ENCODE measurements at places on chromosomes 16 and 17.

- no peak for DNase-seq
Measured at GRCh38 chr16:47528431-47528830, 67.3 kb downstream of the PHKB start.

DNA sequence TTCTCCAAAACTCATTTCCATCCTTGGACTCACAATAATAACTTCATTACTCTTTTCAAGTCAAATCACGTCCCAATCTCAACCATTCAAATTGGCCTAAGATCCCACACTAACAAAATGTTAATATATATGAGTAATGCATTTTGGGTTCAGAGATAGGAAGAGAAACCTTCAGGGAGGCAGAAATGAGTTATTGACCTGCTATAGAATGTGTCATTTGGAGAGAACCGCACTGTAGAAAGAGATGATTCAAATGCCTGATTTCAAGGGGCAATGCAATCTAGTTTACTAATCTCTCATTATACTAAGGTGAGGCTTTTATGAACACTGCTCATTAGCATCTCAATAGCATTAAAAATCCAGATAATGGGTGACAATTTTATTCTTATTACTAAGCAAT lies 1595.0 kb upstream of the GOT2 start:
- DNase-seq, result no peak

DNA sequence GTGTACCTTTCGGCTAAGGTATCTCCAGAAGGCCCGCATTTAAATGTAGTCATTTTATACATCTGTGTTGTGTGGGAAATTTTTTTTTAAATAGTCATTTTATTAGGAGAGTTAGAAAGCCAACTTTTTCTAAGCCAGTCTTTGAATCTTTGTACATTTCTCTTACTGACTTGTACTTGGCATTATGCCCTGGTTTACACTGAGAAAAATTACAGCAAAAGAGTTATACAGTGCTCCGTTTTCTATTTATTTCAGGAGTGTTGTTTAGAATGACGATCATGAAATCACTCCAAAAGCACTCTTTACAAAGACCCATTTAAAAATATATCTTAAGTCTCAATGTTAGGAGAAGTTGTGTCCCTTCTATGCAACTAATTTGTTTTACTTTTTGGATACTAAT lies 91.8 kb downstream of the CYB561 start:
- DNase-seq, result no peak

DNA sequence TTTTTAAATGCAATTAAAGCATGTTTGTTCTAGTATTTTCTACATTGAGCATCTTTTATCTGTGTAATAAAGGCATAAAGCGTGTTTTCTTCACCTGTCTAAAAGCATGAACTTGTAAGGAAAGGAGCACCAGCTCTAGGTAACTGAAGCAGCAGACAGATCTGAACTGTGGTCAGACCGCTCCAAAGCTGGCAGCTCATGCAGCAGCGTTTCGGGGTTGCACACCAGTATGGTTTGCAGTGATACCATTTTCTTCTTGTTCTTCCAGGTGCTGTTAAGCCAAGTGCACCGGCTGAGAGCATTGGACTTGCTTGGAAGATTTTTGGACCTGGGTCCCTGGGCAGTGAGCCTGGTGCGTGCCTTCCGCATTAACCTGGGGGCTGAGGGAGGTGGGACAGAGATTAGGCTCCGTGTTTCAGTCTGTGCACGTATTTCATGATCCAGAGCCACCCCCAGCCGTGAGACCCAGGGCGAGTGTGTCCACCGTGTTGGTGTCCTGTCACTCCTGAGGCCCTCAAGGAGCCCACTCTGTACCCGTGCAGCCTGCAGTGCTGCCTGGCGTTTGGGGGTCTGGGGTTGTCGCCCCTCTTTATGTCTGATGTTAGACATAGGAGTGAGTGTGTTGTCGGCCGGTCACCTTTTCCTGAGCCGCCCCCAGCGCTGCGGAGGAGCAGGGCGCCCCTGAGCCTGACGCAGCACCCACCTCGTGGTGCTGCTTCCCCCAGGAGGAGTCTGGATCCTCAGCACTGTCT lies 136.3 kb upstream of the CHMP6 start:
- DNase-seq, result no peak

GRCh38 chr16:11797957-11798299 lies 870 bp upstream of the ZC3H7A start:
- peak; percentile 48 for DNase-seq

- peak; percentile 45 for DNase-seq
Measured at GRCh38 chr16:456891-457483, 31.5 kb downstream of the RAB11FIP3 start.

- peak; percentile 88 for DNase-seq
Measured at GRCh38 chr16:69057400-69058378, 47.8 kb upstream of the HAS3 start.

DNA sequence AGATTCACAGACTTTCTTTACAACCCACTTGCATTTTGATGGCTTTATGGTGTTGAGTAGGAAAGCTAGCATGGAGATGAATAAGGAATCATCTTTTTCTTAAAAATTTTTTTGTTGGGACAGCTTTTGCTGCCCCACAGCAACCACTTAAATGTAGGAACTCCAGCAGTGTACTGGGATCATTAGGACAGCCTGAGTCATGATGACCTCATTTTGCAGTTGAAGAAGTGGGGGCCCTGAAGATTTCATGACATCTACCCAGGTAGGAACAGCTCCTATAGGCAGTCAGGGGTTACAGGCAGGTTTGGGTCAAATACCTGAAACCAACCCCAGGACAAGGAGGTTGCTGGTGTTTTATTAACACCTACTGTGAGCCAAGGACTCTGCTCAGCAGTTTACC lies 2.1 kb downstream of the METTL22 start:
- no peak for DNase-seq

- DNase-seq, result no peak
Measured at GRCh38 chr16:54121539-54122295, 164.9 kb downstream of the IRX3 start.

DNA sequence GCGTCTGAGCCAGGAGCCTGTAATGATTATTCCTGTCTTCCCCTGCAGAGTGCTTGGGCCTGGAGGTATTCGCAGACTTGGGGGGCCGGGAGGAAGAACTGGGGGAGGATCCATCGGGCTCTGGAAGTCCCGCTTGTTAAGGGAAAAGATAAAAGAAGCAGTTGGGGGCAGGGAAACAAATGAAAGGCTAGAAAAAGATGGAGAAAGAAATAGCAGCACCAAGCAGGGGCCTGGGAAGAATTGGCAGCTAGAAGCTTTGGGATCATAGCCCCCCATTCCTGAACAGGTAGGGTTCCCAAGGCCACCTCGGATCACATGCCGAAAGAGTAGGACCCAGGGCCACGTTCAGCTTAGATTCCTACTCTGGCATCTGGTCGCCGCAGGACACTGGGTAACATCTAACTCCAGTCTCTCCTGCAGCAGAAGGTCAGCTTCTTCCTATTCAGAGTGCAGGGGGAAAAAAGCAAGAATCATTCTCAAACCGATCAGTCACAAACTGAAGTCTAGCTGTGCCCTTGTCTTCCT lies 23.6 kb downstream of the ADAM11 start:
- no peak for DNase-seq

GRCh38 chr16:5584109-5584508 lies 486.5 kb upstream of the EEF2KMT start:
- DNase-seq, result no peak

DNA sequence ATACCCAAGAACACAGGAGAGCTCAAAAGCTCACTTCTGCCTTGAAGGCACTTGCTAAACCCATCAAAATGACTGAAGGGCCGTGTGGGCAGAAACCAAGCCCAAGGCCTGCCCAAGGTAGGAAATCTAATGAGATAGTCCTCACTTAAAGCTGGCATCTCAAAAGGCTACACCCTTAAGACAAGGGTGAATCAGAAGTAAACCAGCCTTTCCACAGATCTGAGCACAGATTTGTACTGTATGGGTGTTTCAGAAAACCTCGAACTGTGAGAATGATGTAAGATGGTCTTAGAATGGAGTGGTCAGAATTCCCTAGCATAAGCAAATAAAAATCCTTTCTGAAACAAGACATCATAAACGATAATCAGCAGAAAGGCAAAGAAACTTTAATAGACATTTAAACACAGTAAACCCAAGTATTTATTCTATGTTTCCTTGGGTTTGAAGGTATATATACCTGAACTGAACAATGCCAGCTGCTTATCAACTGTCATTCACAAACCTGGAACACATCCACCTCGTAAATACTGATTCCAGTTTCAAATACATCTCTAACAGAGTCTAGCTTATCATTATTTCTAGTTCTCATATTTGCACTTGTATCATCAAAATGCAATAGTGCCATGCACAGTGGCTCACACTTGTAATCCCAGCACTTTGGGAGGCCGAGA lies 37.8 kb downstream of the GLG1 start:
- DNase-seq, result no peak

DNA sequence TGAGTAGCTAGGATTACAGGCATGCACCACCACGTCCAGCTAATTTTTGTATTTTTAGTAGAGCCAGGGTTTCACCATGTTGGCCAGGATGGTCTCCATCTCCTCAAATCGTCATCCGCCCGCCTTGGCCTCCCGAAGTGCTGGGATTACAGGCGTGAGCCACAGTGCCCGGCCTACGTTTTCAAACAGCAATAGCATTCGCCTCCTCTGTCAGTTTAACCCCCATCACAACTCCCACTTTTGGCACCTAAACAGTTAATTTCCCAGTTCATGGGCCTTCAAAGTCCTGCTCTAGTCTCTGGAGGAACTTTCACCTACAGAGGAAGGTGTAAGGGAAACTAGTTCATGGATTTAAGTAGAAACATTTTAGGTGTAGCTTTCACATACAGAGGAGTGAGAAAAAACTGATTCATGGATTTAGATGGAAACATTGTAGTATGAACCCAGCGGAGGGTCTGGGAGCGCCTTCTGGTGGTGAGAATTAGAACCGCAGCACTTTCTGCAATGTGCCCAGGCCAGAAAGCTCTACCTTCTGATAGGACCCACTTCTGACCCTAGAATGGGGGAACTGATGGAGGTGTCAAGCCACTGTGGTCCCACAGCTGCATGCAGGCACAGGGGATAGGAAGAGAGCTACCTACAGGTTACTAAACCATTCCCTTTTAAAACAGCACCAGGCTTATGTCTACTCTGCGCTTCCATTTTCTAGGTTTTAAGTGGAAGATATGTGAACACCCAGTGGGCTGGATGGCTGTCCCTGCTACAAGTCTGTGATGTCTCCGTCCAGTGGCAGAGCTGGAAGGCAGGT lies 12.0 kb upstream of the MEOX1 start:
- peak; percentile 63 for DNase-seq

GRCh38 chr16:56534847-56535383 lies 15.1 kb upstream of the BBS2 start:
- DNase-seq, result no peak

- no peak for DNase-seq
Measured at GRCh38 chr17:57657211-57657610, 87.9 kb downstream of the CCDC182 start.

GRCh38 chr16:23387666-23388065 lies 65.3 kb downstream of the COG7 start:
- DNase-seq, result no peak

DNA sequence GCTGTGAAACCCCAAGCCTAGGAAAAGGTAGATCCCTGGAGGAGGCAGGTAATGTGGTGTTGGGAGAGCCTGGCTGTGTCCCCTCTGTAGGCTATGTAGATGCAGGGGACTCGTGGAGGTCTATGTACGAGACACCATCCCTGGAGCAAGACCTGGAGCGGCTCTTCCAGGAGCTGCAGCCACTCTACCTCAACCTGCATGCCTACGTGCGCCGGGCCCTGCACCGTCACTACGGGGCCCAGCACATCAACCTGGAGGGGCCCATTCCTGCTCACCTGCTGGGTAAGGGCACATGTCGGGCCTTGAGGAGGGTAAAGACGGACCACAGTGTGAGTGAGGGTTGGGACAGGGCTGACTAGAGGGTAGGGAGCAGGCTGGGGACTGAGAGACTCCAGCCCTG lies 12.0 kb downstream of the ACE start:
- DNase-seq, result no peak

DNA sequence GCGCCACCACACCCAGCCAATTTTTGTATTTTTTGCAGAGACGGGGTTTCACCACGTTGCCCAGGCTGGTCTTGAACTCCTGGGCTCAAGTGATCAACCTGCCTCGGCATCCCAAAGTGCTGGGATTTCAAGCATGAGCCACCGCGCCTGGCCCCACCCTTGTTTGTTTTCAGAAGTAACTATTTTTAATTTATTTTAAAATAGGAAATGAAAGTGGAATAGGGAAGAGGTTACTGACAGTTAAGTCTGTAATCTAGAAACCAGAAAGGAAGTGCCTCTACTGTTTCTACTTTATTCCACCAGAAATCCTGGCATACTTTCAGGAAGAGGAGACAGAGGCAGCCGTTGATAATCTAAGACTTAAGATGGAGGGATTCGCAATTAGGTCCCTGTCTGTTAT lies 225.6 kb downstream of the TANC2 start:
- DNase-seq, result no peak

DNA sequence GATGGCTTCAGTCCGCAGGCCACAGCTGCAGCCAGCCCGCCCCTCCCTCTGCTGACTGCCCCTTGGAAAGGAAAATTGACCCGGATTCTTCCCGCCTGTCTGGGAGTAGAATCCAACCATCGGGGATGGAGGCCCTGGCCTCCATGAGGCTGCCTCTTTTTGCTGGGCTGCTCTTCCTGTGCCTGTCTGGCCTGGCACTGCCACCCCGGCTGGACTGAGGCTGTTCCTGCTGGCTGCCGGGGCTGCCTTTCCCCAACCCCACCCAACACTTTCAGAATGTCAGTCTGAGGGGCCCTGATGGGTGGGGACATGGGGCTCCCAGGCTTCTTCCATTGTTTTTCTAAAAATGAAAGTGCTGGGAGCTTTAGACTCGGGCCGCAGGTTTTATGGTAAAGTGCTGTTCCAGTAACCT lies 7.3 kb downstream of the BAHCC1 start:
- DNase-seq, result no peak

DNA sequence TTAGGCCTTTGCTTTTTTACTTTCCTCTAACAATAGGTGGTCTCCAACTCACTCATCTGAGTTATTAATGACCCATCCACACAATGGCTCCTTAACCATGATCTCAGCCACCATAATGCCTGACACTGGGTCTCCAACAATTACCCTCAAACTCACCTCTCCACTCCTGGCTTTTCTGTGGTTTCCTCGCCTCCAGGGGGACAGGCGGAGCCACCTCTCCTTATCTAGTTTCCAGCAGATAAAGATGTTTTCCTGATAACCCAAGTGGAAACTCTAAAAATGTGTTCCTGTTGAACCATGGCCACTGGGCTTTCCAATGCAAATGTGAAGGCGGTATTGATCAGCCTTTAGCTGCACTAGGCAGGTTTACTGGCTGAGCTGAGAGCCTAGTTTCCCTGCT lies 9.4 kb upstream of the NOL11 start:
- DNase-seq, result no peak

GRCh38 chr17:72592967-72593325 lies 472.1 kb downstream of the SOX9 start:
- no peak for DNase-seq

GRCh38 chr16:50539053-50539695 lies 9.0 kb upstream of the NKD1 start:
- DNase-seq, result no peak
